ENCODE measurements at places on chromosomes 2 and 18.
A peak's percentile ranks its signal among the peaks of the same experiment; 100 is the strongest.

- H3K27ac ChIP-seq, result no peak overlapping the region
- H3K4me3 ChIP-seq, result no peak overlapping the region
- peaks cover 4% of the 10 kb centered on the region for H3K27me3 ChIP-seq
- peaks cover 86% of the 10 kb centered on the region for H3K4me1 ChIP-seq
- no peak for DNase-seq
Measured at GRCh38 chr2:7012141-7012764, 95.0 kb downstream of the RNF144A start.

- no peaks in the 10 kb centered on the region for H3K4me1 ChIP-seq
- H3K27me3 ChIP-seq, result peaks cover 2% of the 10 kb centered on the region
- H3K27ac ChIP-seq, result no peak overlapping the region
- DNase-seq, result no peak
Measured at GRCh38 chr2:164178835-164179465, 442.3 kb downstream of the GRB14 start.

DNA sequence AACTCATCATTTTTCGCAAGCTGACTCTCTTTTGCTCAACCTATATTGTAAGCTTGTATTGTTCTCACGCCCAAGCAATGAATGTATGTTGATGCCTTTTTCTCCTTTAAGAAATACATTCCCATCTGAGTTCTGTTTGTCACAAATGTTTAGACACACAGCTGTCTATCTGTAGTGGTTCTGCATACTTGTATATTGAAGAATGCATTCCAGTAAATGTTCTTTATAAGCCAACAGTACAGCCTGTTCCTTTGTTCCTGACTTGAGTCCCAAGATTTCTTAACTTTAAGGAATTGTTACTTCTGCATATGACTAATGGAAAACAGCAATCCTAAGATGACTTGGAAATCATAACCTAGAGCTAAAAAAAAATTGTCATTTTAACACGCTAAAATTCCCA lies 849.1 kb upstream of the POU3F3 start:
- no peaks in the 10 kb centered on the region for H3K36me3 ChIP-seq
- no peaks in the 10 kb centered on the region for H3K4me1 ChIP-seq
- no peak overlapping the region for H3K27ac ChIP-seq
- peaks cover 12% of the 10 kb centered on the region for H3K27me3 ChIP-seq

DNA sequence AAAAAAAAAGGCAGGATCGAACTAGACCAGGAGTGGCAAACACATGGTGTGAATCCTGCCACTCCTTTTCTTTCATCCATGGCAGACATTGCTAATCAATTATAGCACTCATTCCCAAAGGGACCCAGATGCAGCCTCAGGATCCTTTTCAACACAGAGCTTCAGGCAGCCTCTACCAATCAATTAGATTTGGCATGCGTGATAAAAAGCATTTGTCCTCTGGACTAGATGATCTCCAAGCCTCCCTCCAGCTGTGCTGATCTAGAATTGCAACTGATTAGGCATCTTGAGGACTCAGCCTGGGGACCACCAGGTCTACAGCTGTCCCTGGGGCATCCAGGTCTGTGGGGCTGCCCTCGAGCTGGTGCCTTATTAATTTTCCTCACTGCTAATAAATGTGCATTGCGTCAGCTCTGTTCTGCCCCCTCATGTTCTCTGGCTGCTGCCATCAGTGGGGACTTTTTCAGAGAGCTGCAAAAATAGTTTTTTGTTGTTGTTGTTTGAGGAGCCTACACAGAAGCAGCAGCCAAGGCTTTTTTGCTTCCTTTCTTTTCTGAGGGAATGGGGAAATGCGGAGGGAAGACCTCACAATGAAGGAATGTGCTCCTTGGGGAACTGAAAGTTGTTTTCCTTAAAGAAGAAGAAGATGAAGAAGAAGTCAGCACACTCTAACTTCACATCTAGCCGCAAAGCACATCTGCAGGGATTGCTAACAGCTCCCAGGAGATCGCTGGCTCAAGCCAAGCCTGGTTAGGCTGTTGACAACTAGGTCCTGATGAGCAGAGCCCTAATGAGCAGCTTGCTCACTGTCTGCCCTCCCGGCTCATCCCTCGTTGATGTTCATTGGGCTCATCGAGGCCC lies 8.8 kb upstream of the ATOH8 start:
- no peak for DNase-seq
- H3K27ac ChIP-seq, result peak overlapping the region; percentile 70
- H3K27me3 ChIP-seq, result peaks cover 27% of the 10 kb centered on the region
- peaks cover 4% of the 10 kb centered on the region for H3K36me3 ChIP-seq
- H3K4me1 ChIP-seq, result peaks cover 62% of the 10 kb centered on the region

GRCh38 chr2:222861411-222862105 lies 722 bp downstream of the ACSL3 start:
- H3K27ac ChIP-seq, result peak overlapping the region; percentile 99
- no peaks in the 10 kb centered on the region for H3K27me3 ChIP-seq
- peaks cover 22% of the 10 kb centered on the region for H3K4me1 ChIP-seq
- DNase-seq, result no peak
- H3K4me3 ChIP-seq, result no peak overlapping the region

Measured in nephron progenitor cell (in vitro differentiated cells).